RKO (cell line): ENCODE measurements at places on chromosomes 13 and 19.

DNA sequence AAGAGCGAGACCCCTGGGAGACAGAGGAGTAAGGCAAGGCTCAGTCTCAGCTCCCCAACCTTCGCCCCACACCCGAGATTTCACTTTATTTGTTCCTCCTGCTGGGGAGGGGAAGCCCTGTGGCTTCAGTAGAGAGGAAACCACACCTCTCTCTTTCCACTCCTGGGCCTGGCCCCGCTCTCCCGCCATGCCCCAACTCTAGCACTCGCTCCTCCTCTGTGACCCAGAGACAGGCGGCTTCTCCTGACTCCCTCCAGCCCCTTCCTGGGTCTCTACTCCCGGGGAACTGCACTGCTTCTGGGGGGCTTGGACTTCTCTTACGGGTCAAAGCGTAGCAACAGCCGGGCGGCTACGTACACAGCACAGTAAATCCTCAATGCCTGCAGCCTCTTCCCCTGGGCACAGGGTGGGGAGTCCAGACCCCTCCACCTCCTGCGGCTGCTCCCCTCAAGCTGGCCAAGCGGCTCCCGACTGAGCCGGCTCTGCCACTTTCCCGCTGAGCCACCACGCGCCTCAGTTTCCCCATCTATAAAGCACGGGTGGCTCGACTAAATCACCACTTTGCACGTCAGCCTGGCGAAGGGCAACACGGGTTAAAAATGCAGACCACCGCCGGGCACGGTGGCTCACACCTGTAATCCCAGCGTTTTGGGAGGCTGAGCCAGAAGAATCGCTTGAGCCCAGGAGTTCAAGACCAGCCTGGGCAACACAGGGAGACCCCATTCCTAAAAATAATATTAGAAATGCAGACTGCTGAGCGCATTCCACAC is 1.4 kb downstream of the RNF126 start:
- no peak for DNase-seq

- DNase-seq: no peak
Observed at GRCh38 chr13:26780411-26780810, 19.8 kb upstream of the GPR12 start.

- no peak for DNase-seq
Observed at GRCh38 chr13:31913459-31913858, 118.1 kb upstream of the FRY start.

- DNase-seq: no peak
Observed at GRCh38 chr19:50475101-50475568, 1.2 kb upstream of the EMC10 start.

DNA sequence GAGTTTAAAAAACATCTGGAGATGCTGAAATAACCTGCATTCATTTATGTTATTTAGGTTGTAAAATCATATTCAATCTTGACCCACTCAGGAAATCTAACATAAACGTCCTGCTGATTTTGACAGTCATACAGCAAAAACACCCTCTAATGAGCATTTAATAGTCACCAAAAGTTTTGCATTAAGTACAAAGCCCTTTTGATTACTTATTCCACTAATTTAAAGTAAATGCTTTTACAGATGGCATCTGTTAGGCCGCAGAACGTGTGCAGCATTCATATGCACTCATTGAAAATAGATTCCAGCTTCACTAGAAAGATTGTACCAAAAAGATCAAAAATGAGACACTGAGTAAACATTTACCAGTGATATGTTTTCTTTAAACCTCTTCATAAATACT is 1295.1 kb downstream of the EFNB2 start:
- no peak for DNase-seq
